ENCODE measurements at places on chromosomes 16 and 17.
A peak's percentile ranks its signal among the peaks of the same experiment; 100 is the strongest.

DNA sequence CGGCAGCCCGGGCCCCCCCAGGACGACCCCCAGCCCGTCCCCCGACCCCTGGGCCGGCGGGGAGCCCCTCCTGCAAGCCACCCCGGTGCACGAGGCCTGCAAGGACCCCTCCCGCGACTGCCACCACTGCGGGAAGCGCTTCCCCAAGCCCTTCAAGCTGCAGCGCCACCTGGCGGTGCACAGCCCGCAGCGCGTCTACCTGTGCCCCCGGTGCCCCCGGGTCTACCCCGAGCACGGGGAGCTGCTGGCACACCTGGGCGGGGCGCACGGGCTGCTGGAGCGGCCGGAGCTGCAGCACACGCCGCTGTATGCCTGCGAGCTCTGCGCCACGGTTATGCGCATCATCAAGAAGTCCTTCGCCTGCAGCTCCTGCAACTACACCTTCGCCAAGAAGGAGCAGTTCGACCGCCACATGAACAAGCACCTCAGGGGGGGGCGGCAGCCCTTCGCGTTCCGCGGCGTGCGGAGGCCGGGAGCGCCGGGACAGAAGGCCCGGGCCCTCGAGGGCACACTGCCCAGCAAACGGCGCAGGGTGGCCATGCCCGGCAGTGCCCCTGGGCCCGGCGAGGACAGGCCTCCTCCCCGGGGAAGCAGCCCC is 15.6 kb upstream of the ZFPM1 start:
- no peak for DNase-seq

DNA sequence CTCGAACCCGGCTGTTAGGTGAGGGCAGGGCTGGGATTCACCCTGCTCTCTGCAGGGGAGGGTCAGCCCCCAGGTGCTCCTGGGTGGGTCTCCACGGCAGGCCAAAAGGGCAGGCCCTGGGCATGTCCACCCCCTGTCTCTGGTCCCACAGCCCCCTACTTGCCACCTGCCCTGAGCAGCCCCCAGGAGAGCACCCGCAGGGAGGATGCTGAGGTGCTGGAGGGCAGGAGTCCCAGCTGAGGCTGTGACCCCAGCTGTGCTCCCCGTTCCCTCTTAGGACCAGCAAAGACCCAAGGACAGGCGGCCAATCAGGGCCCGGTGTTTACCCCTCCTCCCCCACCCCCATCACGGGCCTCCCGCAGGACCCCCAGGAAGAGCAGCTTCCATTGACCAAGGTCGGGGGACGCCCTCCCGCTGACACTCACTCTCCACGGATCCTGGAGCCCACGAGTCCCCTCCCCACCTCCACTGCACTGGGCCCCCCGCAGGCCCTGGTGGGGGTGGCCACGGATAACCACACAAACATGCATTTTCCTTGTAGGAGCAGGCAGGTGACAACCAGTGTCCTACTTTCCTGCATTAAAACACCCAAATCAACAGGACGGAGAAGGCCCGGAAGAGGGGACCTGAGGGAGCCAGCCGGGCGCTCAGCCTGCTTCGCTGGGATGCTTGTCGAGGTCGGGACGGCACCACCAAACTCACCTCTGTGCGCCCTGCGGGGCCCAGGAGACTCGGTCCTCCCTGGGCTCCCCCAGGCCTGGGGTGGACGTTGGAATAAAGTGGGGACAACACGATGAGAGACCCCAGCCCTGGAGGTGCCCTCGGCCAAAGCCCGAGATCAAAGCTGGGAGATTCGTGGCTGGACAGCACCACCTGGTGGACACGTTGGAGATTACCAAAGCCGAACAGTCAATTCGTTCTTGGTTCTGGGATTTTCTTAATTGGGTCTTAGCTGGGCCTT is 22.5 kb upstream of the ENPP7 start:
- DNase-seq = peak; percentile 11

GRCh38 chr16:10617662-10618420 is 37.4 kb upstream of the EMP2 start:
- DNase-seq = no peak

- no peak for DNase-seq
Observed at GRCh38 chr16:4322121-4323052, 6.5 kb downstream of the GLIS2 start.

- no peak for DNase-seq
Observed at GRCh38 chr16:71402007-71402406, 39.8 kb downstream of the TLE7 start.

GRCh38 chr16:69595127-69596036 is 29.6 kb downstream of the NFAT5 start:
- no peak for DNase-seq

- DNase-seq = no peak
Observed at GRCh38 chr16:55323637-55324271, at the start of gene IRX6. Gene IRX6, plus strand, starts transcription at chr16:55324203. Its CDS starts 889 bp downstream, at chr16:55325092.

DNA sequence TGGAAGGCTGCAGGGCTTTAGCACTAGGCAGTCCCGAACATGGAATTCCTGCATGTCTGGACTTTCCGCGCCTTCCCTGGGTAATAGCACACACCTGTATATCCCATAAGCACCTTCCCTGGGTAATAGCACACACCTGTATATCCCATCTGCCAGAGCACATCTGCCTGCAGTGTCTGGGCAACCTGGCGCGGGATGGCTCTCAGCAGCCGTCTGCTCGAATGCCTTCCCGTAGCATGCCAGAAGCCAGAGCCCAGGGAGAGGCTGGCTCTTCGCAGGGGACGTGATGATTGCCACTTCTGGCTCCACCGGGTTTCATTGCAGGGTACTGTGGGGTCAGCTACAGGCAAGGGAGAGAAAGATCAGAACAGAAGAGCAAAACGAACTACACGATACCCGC is 21.3 kb downstream of the MBTPS1 start:
- DNase-seq = no peak

- no peak for DNase-seq
Observed at GRCh38 chr16:65548470-65548869, 426.6 kb upstream of the CDH11 start.

GRCh38 chr16:54936201-54936978 is 5.7 kb downstream of the IRX5 start:
- no peak for DNase-seq

DNA sequence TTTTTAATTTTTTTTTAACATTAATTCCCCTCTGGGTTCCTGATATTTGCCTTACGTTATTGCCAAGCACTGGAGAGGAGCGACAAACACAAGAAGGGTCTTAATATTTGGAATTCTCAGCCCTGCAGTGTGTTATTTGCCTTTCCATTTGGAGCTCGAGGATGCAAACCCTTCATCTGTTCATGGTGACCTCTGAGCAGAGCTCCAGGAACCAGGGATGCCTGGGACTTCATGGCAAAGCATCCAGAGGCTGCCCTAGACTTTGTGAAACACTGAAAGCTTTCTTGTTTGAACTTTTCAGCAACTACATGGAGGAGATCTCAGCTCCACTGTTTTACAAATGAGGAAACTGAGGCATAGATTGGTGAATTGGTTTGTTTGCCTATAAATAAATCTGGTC is 254.2 kb downstream of the CBLN1 start:
- no peak for DNase-seq

- DNase-seq = no peak
Observed at GRCh38 chr16:4876646-4877379, 29.5 kb downstream of the UBN1 start.

DNA sequence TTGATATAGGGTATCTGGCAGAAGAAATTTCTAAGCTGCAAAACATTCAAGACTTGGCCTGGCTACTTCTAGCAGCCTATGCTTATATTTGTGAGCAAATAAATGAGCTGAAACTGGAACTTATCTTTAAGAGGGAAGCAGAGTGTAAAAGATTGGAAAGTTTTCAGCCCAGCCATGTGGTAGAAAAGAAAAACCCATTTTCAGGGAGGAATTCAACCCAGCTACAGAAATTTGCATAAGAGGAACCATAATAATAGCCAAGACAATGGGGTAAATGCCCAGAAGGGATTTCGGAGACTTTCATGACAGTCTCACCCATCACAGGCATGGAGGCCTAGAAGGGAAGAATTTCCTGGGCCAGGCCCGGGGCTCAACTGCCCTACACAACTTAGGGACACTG is 31.7 kb downstream of the RNF112 start:
- DNase-seq = no peak

GRCh38 chr17:42117397-42118125 is 3.6 kb downstream of the KAT2A start:
- no peak for DNase-seq

- DNase-seq = no peak
Observed at GRCh38 chr17:57523926-57524632, 221.0 kb downstream of the CCDC182 start.

- DNase-seq = no peak
Observed at GRCh38 chr17:37518826-37519225, 29.1 kb downstream of the DUSP14 start.

DNA sequence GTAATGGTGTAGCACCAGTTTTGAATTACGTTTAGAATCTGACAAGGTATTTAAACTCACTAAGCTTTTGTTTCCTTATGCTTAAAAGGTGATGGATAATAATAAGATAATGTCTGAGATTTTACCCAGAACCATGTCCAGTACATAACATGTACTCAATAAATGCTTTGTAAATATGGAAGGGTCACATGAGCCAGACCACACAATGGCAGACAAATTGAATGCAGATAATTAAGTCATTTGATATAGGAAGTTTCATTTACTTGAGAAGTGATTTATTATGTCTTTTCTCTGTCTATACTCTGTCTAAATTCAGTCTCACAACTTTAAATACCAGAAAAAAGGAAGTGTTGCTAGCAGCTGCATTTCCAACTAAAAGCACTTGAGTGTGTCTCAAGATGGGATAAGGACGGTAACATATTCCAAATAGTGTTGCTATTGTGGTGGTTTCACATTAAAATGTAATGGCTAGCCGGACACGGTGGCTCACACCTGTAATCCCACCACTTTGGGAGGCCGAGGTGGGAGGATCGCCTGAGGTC is 52.5 kb upstream of the DHX40 start:
- DNase-seq = peak; percentile 2

DNA sequence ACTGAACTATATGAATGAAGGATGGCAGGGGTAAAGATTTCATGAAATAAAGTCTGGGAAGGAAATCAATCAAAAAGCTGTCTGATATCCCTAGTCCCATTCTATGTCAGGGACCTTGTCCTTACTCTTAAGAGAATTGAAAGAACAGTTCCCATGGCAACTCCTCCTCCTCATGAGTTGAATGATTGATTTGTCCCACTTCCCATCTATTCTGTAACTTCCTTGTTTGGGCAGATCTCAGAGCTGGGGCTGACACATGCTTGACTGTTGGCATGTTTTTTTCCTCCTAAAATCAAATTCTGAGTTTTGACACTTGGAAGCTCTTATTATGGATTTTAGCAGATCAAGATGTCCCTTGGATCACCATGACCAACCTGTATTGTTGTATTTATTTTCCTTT is 1138.6 kb upstream of the CDH8 start:
- DNase-seq = no peak

DNA sequence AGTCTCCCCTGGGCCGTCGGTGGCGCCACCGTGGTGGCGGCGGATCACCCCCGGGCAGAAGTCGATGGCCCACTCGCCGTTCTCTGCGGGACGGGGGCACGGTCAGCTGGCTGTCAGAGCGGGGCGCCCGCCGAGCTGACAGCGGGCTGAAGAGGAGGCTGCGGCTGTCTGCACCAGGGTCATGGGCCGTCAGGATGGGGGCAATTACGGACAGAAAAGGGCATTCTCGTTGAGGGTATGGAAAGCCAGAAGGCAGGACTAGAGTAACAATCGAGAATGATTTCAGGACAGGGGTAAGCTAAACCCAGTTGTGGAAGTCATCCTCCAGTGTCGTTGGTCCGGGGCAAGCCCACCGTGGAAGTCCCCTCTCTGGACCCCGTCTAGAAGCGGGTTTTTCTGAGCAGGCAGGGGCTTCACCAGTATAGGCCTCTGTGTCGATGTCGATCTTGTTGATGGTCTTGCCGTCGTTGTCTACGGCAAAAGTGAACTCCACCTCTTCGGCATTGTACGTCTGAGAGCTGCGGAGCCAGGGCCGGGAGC is 1.7 kb downstream of the CHRNE start:
- DNase-seq = no peak

- DNase-seq = peak; percentile 12
Observed at GRCh38 chr16:21952040-21952792, 945 bp upstream of the UQCRC2 start.

GRCh38 chr17:17416007-17416399 is 60.8 kb upstream of the MED9 start:
- peak; percentile 72 for DNase-seq

DNA sequence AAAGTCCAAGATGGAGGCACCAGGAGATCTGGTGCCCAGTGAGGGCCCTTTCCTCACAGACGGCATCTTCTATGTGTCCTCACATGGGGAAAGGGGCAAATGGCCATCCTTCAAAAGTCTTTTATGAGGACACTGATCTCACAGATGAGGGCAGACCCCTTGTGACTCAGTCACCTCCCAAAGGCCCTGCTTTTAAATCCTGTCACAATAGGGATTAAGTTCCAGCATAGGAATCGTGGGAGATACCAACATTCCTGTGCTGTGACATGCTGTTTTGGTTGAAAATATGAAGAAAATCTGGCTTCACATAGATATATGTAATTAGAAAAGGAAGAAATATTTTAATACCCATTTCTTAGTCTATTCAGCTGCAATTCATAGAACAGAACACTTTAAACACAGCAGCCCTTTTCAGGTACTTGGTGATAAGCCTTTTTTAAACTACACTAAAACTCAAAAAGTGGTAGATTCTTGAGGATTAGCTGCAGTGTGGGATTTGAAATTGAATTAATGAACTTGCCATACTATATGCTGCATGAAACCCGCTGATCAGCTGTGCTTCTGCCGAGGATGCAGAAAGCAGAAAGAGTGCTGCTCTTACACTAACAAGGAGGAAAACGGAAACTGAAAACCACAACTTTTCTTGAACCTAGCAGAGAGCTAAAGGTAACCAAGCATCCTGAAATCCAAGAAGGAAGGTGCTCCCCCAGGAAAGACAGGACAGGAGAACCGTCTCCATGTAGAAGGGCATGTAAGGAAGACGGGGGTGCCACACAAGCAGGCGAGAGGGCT is 32.7 kb downstream of the VPS53 start:
- DNase-seq = no peak

DNA sequence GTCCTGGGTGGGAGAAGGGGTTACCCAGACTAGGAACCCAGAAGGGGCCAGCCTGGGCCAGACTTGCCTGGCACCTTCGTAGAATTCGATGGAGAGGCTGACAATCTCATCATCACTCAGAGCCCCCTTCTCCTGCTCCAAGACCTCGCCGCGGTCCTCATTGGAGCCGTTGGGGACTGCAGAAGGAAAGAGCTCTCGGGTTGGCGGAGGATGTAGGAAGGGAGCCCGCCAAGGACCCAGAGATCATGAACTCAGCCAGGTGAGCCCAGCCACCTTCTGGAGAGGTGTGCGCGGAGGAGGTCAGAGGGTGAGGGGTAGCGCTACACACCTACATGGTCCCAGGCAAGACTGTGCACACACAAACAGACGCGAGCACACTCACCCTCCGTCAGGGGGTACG is 8.5 kb downstream of the CISD3 start:
- DNase-seq = no peak

- DNase-seq = no peak
Observed at GRCh38 chr17:11852912-11853311, 144.4 kb downstream of the ZNF18 start.
